ENCODE measurements at places on chromosomes 7 and 10.

DNA sequence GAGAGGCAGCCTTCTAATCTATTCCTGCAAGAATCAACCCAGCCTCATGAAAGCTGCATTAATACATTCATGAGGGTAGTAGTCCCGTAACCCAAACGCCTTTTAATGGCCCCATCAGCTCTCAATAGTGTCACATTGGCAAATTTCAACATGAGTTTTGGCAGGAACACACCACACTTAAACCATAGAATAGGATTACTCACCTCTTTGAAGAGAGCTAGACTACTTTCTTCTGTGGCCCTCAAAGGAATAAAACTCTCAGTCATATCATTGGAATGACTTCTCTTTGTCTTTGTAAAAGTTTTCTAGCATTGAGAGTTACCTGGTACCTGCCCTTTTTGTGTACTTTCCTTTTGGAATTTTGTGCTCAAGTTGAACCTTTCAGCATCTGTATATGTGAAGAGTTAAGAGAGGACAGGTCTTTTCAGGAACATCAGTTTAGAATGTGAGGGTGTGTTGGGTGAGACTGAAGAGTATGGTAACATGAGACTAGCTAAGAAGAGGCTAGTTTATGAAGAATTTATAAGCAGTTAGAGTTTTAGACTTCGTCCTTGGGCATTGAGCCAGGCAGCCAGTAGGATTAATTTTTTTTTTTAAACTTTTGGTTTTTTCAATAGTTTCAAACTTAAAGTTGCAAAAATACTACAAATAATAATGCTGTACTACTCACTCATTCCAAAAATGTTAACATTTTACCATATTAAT is 92.6 kb downstream of the MLLT10 start:
- no peak for DNase-seq

DNA sequence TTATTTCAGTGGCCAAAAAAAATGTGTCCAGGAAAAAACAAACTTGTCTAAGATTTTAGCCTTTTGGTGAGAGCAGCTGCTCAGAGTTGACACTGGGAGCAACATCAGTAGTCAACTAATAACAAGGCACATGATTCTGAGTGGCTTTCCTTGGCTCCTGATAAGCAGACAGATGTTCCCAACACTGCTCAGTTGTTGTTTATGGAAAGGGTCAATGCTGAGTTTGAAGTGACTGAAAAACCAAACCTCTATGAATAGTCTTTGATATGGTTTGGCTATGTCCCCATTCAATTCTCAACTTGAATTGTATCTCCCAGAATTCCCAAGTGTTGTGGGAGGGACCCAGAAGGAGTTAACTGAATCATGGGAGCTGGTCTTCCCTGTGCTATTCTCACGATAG is 12.3 kb downstream of the DYDC1 start:
- DNase-seq = no peak

DNA sequence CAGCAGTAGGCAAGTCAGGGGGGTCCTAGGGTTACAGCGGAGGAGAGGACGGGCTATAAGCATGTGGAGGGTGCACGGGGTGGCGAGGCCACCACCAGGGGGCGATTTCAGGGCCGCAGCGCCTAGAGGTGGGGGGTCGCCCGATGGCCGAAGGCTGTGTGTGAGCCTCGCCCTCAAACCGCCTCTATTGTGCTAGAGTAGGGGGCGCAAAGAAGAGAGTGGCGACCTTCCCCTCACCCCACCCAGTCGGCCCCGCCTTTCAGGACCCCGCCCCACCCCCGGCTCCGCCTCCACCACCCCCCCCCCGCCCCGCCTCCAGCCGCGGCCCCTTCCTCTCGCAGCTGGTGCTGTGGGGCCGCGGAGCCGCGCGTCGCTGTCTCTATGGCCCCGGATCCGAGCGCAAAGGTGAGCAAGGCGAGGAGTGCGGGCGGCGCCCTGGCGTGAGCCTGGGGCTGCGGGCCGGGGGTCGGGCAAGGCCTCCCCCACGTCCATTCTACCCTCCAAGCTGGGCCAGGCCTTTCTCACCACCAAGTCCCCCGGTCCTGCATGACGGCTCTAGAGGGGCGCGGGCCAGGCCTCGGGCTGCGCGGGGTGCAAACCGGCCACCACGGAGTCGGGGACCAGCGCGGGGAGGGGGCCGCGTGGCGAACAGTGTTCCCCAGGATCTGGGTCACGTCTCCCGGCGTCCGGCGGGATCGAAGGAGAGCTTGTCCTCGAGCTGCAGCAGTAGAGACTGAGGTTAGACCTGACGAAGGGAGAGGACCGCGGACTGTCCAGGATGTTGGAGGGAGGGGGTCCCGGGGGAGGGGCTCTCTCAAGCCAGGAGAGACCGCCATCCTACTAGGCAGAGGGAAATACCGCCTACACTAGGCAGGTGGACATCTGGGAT is at the start of gene SEMA4G:
Gene SEMA4G, plus strand, starts transcription at position 318 of the 889 bp plus-strand sequence. CDS start 3,409 bp downstream, outside the sequence.
- DNase-seq = no peak

- no peak for DNase-seq
These were observed 184.8 kb upstream of the PDE1C start for GRCh38 chr7:32255036-32255435.

DNA sequence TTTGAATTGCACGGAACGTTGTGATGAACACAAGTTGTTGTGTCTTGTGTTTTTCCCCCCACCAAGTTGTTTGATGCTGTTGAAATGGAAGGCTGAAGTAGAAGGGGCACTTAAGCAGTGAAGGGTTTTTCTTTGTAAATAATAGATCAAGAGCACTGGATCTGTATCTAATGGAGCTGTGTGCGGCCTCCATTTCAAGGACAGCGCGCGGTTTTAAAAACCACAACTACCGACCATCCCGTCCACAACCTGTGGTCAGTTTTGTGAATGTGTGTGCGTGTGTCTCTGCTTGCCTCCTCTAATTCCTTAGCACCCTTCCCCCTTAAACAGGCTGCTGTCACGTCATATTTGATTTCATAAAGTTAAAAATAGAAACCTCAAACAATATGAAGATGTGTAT is 165.5 kb downstream of the TCF7L2 start:
- no peak for DNase-seq

All from AG09319 (cell line).